Stimulated activated CD8-positive, alpha-beta memory T cell treated with anti-CD3 and anti-CD28 coated beads, Interleukin-2, amount 100 ng/mL, for 1 hour (primary cell): ENCODE measurements at places on chromosomes 6 and 20.

GRCh38 chr6:3616565-3617176 is 134.8 kb downstream of the PXDC1 start:
- DNase-seq, result no peak

DNA sequence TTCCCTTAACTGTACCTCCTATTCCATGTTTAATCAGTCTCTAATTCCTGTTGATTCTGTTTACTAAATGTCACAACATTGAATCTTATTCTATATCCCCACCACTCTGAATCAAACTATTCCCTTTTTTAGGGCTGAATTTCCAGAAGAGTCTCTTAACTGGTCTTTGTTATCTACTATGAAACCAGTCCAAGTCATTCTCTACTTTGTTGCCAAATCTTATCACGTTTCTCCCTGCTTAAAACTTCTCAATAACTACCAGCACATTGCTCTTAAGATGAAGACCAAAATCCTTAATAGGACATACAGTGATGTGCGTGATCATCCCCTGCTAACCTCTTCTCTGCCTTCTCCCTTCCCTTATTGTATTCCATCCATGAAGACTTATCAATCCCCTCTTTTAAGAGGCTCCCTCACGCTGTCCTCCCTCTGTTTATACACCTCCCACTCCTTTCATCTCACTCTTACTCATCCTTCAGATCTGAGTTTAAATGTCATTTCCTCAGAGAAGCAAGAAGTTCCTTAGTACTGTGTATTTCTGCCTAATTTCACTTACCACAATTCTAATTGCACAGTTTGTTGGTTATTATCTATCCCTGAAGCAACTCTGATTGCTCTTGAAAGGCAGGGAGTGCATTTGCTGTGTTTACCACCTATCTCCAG is 143.0 kb upstream of the AHI1 start:
- no peak for DNase-seq

GRCh38 chr6:11974089-11974488 is 38.0 kb upstream of the HIVEP1 start:
- DNase-seq, result no peak

GRCh38 chr6:169266261-169266660 is 12.6 kb upstream of the THBS2 start:
- DNase-seq, result no peak

DNA sequence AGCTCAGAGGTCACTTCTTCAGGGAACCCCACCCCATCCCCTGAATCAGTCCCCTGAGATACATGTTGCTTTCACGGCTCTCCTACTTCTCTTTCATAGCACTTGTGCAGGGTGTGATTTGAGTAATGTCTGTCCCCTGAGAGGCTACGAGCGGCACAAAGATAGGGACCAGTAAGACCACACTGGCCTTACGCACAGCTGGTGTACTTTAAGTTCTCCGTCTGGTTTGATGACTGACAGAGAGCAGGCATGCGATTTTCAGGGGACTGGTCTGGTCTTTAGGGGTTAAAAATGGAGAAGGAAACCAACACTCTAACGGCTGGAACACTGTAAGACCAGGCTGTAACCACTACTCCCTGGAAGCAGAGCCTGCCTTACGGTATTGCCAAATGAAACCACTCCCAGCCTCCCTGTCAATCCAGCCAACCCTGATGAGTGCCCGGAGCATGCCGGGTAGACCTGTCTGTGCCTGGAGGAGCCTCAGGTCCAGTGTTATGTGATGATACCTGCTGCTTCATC is 47.1 kb downstream of the ELMO2 start:
- no peak for DNase-seq

- DNase-seq, result no peak
Observed at GRCh38 chr6:44278315-44278714, 8.1 kb downstream of the TMEM151B start.

- no peak for DNase-seq
Observed at GRCh38 chr6:34964564-34964963, 75.5 kb downstream of the ANKS1A start.

DNA sequence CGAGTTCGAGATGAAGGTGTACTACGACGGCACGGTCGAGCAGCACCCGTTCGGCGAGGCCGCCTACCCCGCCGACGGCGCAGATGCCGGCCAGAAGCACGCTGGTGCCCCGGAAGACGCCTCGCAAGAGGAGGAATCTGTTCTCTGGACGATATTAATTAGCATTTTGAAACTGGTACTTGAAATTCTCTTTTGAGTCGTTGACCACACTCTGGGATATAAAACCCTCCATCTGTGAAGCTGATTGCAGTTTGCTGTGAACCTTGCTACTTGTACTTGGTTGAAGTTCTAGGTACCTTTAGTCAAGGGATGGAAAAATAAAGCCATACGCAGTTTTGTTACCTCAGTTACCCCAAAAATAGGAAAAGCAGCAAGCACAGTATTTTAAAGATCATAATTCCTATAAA is 917 bp downstream of the C6orf120 start:
- no peak for DNase-seq

GRCh38 chr6:13979284-13980171 is 54.8 kb downstream of the RNF182 start:
- no peak for DNase-seq

GRCh38 chr6:131586543-131586942 is 13.5 kb downstream of the ARG1 start:
- DNase-seq, result no peak

GRCh38 chr6:137492289-137493217 is 1.6 kb downstream of the OLIG3 start:
- no peak for DNase-seq

GRCh38 chr6:120077489-120077888 is 727.9 kb upstream of the MAN1A1 start:
- no peak for DNase-seq

DNA sequence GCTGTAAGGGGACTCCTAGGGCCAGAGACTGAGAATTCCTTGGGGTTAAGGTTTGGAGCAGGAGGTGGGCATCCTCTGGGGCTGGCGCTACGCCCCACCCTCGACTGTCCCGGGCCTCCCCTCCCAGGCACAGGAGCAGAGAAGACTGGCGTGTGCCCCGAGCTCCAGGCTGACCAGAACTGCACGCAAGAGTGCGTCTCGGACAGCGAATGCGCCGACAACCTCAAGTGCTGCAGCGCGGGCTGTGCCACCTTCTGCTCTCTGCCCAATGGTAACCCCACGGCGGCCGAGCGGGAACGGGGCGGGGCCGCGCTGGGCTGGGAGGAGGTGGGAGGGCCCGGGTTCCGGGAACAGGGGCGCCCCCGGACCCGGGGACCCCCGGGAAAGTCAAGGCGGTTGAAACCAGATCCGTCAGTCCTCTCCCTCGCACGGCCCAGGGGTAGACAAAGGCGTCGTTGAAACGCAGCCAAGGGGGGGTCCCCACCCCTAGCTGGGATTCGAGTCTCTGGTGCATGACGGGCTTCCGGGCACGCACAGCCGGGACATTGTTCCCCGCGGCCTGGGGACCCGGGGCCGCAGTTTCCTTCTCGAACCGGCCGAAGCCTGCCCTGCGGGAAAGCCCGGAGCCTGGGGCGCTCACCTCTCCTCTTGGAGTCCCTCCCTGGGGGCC is 844 bp downstream of the WFDC2 start:
- DNase-seq, result no peak

DNA sequence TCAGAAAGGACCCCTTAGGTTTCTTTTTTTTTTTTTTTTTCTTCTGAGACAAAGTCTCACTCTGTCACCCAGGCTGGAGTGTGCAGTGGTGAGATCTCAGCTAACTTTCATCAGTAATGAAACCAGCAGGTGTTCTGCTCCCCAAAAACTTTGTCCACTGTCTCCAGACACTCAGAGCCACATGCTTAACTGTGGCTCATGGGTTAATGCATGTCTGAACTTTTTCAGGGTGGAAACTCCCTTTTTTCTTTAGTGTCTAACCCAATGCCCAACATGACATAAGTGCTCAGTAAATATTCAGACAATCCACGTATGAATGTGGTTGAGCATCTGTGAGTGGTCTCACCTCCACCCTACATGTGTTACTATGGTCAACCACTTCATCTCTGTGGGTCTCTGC is 45.4 kb downstream of the MYB start:
- DNase-seq, result no peak

- DNase-seq, result no peak
Observed at GRCh38 chr6:75279418-75279817, 5.2 kb downstream of the TMEM30A start.

- DNase-seq, result no peak
Observed at GRCh38 chr20:35408270-35408669, 3.5 kb downstream of the UQCC1 start.

GRCh38 chr20:37575884-37576283 is 48.2 kb upstream of the BLCAP start:
- DNase-seq, result no peak

- no peak for DNase-seq
Observed at GRCh38 chr6:20117474-20117873, 94.8 kb downstream of the MBOAT1 start.

GRCh38 chr6:71349395-71349794 is 60.8 kb downstream of the OGFRL1 start:
- no peak for DNase-seq

DNA sequence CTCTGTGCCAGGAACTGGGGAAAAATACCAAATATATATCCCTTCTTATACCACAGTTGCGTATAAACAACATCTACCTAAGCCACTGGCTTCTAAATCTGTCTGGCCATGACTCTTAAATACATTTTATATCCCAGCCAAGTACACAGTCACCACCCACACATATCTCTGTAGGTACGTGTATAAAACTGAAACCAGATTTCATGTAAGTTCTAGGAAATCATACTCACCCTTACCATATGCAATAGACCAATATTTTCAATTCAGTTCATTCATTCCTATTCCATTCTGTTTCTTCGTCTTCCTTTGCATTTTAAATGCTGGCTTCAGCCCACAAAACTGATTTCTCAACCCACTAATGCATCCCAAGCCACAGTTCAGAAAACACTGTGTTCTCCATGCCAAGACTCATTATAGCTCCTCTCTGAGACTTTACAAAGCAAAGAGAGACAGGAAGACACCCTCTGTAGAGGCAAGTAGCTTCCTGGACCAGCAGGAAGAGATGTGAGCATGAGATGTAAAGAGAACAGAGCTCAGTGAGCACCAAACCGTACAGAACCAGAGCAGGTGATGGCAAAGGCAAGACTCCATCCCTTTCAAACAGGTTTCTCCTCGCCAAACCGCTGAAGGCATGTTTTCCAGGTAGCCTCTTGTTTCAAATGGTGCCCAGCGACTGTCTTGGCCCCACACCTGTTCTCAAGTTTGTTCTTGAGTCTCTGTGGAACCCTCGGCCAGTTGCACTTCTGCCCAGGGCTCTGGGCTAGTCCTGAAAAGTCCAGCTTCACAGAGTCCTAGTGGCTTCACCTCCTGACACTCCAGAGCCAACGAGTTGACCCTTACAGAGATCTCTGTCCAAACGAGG is 18.7 kb downstream of the FAM50B start:
- DNase-seq, result no peak

DNA sequence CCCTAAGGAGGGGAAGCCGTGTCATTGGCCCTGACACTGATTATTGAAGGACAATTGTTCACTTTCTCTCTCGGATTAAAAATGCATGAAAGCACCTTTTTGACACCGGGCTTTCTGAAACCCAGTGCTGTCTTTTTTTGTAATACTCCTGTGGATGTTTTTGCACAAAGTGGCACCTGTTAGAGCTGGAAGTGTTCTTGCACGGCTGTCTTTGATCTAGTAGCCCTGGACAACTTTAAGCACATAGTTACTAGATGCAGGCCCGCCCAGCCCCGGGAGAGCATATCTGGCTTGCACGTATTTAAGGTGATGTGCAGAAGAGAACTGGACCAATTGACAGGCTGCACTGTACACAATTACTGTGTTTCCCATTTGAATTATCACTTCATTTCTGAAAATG is 72.6 kb downstream of the ARID1B start:
- no peak for DNase-seq

- no peak for DNase-seq
Observed at GRCh38 chr6:151002491-151002935, 137.0 kb downstream of the MTHFD1L start.

DNA sequence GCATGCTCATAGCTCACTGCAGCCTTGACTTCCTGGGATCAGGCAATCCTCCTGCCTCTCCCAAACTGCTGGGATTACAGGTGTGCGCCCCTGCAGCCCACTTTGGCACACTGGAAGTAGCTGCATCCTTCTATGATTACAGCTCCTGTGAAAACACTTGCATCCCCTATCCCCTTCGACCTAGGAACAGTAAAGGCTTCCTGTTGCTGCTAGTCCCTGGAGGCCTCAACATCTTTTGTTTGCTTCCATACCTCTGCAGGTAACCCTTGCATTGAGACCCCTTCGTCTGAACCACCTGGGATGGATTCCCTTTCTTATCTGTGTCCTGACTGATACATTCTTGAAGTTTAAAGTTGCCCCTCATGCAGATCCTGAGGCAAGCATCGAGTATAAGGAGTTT is 152.4 kb downstream of the PAK5 start:
- DNase-seq, result no peak
